Activated T-helper 1 cell treated with Interleukin-2 at 50 U/mL for 16 hours (primary cell): ENCODE measurements at places on chromosomes 7 and 10.
A peak's percentile ranks its signal among the peaks of the same experiment; 100 is the strongest.

GRCh38 chr7:84492098-84493034 lies 297.8 kb upstream of the SEMA3A start:
- DNase-seq: no peak

DNA sequence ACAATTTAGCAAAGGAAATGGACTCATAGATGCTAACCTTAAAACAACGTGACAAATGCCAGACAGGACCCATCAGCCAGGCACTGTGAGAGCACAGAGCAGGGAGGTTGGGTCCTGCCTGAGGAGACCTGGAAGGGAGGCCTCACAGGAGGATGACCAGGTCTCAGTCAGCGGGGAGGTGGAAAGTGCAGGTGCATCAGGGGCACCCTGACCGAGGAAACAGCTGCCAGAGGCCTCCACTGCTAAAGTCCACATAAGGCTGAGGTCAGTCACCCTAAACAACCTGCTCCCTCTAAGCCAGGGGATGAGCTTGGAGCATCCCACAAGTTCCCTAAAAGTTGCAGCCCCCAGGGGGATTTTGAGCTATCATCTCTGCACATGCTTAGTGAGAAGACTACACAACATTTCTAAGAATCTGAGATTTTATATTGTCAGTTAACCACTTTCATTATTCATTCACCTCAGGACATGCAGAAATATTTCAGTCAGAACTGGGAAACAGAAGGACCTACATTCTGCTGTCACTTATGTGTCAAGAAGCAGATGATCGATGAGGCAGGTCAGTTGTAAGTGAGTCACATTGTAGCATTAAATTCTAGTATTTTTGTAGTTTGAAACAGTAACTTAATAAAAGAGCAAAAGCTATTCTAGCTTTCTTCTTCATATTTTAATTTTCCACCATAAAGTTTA lies 157.6 kb upstream of the LANCL2 start:
- DNase-seq: no peak

- no peak for DNase-seq
These were observed 62.0 kb upstream of the NRBF2 start for GRCh38 chr10:63071145-63071544.

- DNase-seq: no peak
These were observed 58.6 kb downstream of the LAMB4 start for GRCh38 chr7:108071551-108071950.

DNA sequence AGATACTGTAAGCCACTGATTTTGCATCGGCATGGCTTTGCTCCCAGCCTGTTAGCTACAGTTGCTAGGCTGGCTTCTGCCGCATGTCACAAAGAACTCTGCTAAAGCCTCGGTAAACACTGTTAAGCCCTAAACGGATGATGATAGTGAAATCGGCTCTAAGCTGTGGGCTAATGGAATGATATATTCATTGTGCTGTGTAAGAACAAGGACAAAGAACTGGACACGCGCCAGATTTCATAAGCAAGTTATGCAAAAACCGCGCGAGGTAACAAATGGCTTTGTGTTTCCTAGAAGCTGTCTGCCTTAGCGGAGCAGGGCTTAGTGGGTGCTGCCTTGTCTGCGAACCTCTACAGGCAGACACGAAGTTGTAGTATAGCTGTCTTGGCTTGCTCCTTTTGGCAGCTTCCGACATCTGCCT lies 331.3 kb upstream of the COBL start:
- no peak for DNase-seq

DNA sequence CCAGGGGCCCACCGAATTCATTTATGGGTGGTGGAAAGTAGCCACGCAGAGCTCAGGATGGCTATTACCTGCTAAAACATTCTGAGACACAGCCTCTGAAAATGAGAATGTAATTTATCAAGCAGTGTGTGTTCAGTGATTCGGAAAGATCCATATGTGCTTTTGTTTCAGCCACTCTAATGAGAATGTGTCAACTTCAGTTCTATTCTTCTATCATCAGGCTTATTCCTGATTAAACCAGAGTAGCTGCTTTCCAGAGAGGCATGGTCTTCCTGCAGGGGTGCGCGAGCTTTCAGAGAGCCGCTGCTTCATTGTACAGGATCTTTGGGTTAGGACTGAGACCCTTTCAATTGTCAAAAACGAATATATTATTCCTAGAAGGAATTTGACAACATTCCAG lies 167.6 kb downstream of the OTUD1 start:
- no peak for DNase-seq

- DNase-seq: no peak
These were observed 184.1 kb downstream of the DOCK4 start for GRCh38 chr7:112022128-112022527.

DNA sequence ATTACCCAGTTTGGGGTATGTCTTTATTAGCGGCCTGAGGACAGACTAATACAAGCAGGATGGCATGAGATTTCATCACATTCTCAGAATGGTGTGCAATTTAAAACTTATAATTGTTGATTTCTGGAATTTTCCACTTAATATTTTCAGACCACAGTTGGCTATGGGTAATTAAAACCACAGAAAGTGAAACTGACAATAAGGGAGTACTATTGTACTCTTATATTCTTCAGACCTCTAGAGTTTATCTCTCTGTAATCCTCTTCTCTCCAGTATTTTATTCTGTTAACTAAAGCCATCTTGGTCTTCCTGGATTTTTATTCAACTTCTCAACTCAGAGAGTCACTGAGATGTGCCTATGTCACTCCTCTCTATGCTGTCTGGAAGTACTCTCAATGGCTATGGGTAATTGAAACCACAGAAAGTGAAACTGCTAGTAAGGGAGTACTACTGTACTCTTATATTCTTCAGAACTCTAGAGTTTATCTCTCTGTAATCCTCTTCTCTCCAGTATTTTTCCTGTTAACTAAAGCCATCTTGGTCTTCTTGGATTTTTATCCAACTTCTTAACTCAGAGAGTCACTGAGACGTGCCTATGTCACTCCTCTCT lies 118.3 kb downstream of the PPP1R17 start:
- DNase-seq: no peak

GRCh38 chr10:79189181-79189580 lies 120.4 kb downstream of the ZMIZ1 start:
- DNase-seq: no peak

DNA sequence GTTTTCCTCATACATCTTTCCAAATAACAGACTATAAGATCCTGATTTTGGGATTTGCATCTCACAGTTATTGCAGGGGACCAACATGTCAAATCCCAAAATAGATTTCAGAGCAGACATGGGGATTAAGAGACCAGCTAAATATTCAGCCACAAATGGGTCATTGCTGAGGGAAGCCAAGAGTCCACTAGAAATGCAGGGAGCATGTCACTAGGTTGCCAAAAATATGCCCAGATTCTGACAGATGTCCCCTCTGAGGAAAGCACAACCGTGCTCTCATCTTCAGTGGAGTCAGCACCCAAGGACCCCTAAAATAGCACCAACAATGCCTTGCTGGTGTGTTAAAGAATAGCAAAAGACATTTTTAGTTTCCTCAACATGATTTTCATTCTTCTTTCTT lies 56.2 kb upstream of the AGK start:
- no peak for DNase-seq

DNA sequence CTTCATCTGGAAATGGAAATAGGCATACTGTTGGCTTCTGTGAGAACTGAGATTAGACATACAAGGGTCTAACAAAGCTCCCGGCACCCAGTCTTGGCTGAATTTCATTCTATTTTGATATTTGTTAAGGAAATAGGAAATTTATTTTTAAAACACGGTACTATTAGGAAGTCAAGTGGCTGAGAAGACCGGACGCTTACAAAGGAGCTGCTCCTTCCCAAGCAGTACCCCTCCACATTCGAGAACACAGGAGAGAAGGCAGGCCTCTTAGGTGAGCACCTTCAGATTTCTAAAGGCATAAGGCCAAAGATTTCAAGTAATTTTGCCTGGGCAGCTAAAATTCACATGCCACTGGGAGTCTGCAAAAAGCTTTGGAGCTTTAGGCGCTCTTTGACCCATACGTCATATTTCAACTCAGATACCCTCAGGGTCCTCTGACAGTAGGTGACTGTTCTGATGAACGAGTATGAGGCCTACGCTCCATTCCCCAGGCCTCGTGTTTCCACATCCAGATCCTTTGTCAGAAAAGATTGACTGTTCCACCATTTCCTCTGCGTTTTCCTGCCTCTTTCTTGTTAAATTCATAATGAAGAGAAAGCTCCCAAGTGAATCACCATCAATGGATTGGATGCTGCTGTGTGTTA lies 17.3 kb downstream of the TRIL start:
- DNase-seq: no peak

DNA sequence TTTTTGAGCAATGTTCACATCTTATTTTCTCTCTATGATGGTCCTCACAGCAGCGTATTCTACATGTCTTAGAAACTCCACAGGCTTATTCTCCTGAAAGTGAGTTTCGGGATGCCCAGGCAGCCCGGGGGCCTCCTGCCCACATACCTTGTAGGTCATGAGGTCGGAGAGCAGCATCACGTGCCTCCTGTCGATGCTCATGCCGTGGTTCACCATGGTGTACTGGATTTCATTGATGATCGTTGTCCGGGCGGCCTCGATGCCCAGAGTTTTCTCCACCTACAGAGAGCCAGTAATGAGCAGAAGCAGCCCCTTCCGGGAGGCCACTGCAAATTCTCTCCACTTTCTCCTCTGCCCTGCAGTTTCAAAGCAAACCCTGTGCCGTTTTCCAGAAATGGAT lies 48.0 kb downstream of the POLR3A start:
- no peak for DNase-seq

- no peak for DNase-seq
These were observed 5.2 kb downstream of the ZNF655 start for GRCh38 chr7:99563650-99564049.

DNA sequence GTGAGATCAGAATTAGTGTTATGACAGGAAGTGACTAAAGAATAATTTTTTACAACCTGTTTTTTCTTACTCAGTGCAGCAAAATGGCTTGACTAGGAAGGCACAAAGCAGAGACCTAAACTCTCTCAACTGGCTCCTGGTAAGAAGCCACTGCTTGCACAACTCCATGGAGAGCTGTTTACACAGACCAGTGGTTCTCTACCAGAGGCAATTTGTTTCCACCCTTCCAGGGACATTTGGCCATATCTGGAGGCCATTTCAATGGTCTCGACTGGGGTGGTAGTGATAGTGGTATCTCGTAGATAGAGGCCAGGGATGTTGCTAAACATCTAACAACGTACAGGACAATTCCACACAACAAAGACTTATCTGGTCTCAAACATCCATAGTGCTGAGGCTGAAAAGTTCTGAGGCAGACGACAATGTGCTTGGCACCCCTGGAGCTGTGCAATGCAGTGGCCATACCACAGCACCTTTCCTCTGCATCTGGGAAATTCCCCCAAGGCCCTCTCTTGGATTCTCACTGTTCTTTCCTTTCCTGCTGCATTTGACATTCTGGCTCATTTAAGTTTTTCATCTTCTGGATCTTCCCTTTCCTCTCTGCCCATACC lies 105.4 kb upstream of the LAMB4 start:
- no peak for DNase-seq

DNA sequence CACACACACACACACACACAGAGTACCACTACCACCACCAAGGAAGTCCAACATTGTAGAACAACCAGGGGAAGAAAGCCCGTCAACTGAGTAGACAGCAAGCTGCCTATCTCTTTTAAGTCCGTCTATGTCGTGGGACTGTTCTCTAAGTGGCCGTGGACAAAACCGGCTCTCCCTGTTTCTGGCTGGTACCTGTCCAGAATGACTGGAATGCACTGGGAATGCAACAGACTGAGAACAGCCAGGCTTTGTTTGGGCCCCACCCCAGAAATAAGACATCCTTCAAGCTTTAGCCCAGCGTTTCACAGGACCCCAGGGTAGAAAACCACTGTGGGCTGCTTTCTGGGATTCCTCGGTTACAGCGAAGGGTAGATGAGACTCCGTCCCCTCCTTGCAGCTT lies 203.6 kb downstream of the TCERG1L start:
- no peak for DNase-seq

DNA sequence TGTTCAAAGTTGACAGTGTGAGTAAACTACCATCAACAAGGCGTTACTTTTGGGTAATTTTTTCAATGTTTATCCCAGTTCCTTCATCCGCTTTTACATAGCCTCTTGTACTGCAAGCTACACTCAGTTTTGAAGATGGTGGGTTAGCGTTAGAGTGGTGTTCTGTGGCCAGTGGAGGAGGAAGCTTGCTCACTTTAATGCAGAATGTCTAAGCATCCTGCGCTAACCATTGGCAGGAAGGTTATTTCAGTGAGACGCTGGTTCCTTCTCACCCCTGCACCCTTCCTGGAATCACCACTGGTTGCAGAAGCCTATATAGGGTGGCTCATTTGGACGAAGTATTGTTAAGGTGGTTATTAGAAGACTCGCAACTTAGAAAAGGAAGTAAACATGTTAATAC lies 159.1 kb downstream of the CELF2 start:
- peak; percentile 11 for DNase-seq

DNA sequence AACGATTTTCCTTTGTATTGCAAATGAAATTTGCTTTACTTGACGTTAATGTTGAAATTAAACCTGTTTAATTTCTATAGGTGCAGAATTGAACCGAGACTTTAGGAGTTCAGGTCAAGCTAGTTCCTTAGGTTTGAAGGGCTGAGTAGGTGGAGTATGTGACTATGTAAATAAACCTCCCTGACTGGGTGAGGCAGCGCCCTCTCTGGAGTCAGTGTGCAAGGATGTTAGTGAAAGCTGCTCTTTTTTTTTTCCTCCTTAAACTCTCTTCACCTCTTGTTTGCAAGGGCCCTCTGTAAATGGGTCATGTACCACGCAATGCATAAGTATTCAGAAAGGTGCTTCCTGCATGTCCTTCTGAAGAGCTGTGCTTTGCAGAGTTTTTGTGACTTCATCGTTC lies 33.8 kb downstream of the GALNT17 start:
- DNase-seq: no peak

DNA sequence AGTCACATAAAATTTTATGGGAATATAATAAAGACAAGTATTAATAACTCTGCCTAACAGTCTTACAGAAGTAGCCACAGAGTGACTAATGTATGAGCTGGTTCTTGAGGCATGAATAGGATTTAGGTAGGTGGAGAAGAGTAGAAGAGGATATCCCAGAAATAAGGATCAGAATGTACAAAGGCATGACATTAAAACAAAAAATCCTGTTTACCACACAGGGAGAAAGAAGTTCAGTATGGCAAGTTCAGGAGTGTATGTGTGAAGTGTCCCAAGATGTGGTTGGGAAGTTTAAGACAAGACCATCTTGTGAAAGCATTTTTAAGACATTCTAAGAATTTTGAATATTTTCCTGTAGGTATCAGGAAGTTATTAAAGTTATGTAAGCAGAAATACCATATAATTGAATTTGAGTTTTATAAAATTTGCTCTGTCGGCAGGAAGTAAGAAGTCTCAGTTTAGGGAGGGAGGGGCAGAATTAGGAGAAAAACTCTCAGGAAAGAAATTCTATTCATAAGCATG lies 64.7 kb upstream of the CAV2 start:
- DNase-seq: no peak

DNA sequence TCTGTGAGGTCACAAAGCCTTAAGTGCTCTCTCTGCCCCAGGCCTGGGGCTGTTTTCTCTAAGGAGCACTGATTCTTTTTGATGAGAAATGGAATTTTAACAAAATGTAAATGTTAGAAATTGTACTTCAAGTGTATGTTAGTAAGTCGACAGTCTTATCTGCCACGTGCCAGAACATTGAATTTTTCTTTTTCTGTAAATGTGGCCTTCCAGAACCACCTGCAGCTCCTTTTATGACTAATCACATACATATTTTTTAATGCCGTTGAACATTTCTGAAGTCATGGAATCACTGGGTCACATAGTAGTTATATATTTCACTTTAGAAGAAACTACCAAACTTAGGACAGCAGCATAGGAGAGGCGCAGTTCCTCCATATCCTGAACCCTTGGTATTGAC lies 38.0 kb downstream of the UBE3C start:
- no peak for DNase-seq
